ENCODE measurements at places on chromosomes 4 and X. TPM values are rescaled to one million over a fixed set of nuclear protein-coding genes. Genes with fewer than 3 reads are reported as not detected.

SASH3 gene
- total RNA-seq, result not detected

GRCh38 chr4:150065740-150066139 lies 12.5 kb upstream of the DCLK2 start:
- no peak for DNase-seq
- no peaks in the 10 kb centered on the region for H3K4me1 ChIP-seq
- no peak overlapping the region for H3K4me3 ChIP-seq
- H3K27ac ChIP-seq, result no peak overlapping the region

GRCh38 chr4:15936495-15936894 lies 2.0 kb downstream of the FGFBP1 start:
- peak; percentile 56 for DNase-seq
- H3K27me3 ChIP-seq, result no peaks in the 10 kb centered on the region
- no peak overlapping the region for H3K27ac ChIP-seq
- peaks cover 13% of the 10 kb centered on the region for H3K36me3 ChIP-seq
- peak overlapping the region; percentile 58 for H3K4me3 ChIP-seq
- H3K4me1 ChIP-seq, result peaks cover 30% of the 10 kb centered on the region

AMBN gene
- not detected for total RNA-seq

TLR8 gene
- total RNA-seq, result not detected

GRCh38 chr4:188941524-188942119 lies 802.4 kb downstream of the TRIML1 start:
- H3K4me1 ChIP-seq, result peaks cover 15% of the 10 kb centered on the region
- peak; percentile 94 for DNase-seq
- H3K36me3 ChIP-seq, result no peaks in the 10 kb centered on the region
- H3K4me3 ChIP-seq, result peak overlapping the region; percentile 26
- H3K27me3 ChIP-seq, result no peaks in the 10 kb centered on the region
- peak overlapping the region; percentile 63 for H3K27ac ChIP-seq

GRCh38 chr4:188275686-188276085 lies 136.4 kb downstream of the TRIML1 start:
- DNase-seq, result peak; percentile 19
- no peak overlapping the region for H3K27ac ChIP-seq

DNA sequence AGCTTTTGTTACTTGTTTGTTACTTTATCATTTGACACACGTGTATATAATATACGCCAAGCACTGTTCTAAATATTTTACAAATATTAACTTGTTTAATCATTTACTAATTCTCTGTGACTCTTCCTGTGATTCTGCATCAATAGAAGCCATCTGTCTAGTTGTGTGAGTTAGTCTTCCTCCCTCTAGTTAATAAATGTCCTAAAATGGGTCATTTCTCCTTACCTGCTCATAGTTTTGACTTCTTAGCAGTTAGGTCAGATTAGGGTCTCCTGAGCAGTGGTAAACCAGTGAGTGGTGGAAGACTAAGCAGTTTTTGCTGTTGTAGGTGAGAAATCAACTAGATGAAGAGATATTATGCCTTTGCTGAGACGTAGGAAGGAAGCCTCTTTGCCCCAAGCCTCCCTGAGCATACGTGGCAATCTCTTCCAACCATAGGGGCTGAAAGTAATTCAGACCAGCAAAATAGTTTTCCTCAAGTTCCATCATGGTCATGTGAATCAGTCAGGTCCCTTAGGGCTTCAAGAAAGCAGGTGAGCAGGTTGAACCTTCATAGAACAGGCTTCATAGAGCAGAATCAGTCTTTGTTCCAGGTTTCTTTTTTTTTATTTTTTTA lies 38.7 kb upstream of the THOC2 start:
- no peaks in the 10 kb centered on the region for H3K27me3 ChIP-seq
- H3K4me3 ChIP-seq, result no peak overlapping the region
- no peak for DNase-seq
- H3K27ac ChIP-seq, result no peak overlapping the region
- H3K4me1 ChIP-seq, result no peaks in the 10 kb centered on the region
- H3K36me3 ChIP-seq, result peaks cover 6% of the 10 kb centered on the region

SYP gene
- 0.75 TPM for total RNA-seq

CCDC149 gene
- 15.4 TPM for total RNA-seq

GRCh38 chr4:153773236-153773690 lies 13.4 kb upstream of the RNF175 start:
- peak; percentile 26 for DNase-seq
- H3K4me3 ChIP-seq, result no peak overlapping the region
- H3K27me3 ChIP-seq, result no peaks in the 10 kb centered on the region

DNA sequence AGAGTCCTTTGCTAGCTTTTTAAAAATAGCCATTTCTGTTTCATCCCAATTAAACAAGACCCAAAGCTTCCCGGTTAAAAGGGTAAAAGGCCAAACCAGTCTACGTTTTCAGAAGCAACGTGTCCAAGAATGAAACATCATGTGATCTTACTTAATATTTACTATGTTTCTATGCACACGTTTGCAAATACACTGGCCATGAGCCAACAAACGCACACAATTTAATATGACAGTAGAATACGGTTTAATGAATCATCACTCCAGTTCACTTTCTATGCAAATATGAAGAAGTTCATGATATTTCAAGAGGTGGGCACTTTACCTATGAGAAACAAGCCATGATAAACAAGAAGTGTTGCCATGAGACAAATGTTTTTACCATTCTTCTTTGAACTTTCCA lies 4.3 kb downstream of the NR0B1 start:
- H3K4me1 ChIP-seq, result peaks cover 23% of the 10 kb centered on the region
- DNase-seq, result peak; percentile 58
- no peak overlapping the region for H3K27ac ChIP-seq
- no peaks in the 10 kb centered on the region for H3K36me3 ChIP-seq
- H3K27me3 ChIP-seq, result peaks cover 17% of the 10 kb centered on the region

DNA sequence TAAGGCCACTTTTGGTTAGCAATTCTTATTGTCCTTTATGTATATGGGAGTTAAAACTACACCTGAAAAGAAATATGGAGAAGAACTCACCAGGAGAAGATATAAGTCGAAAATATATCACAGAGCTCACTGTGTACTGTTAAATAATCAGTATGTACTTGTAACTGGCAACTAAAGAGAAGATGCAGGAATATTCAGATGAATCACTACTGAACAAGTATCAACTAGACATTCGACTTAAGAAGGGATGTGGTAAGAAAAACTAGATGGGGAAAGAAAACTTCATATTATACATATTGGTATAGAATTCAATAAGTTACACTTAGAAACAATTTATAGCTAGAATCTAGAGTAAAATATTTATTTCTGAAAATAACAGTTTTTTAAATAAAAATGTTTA lies 230.0 kb downstream of the CAMK2D start:
- H3K4me1 ChIP-seq, result peaks cover 26% of the 10 kb centered on the region
- DNase-seq, result peak; percentile 23
- peaks cover 32% of the 10 kb centered on the region for H3K36me3 ChIP-seq
- no peak overlapping the region for H3K4me3 ChIP-seq

DNA sequence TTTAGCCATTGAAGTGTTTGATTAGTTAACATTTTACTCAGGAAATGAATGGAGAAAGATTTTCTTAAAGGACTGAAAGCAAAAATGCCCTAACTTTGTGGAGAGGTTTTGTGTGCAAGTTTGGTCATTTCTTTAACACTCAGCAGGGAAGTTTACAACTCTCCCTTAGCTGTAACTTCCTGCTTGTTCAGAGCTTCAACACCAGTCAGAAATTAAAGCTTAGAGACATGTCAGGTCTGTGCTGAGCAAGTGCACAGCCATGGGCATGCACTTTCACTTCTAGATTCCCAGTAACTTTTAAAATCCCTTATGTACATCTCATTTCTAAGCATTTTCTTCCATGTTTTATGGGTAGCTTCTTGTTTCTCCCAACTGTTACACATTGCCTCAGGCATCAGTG lies 326.0 kb downstream of the ACTRT1 start:
- no peaks in the 10 kb centered on the region for H3K36me3 ChIP-seq
- H3K27me3 ChIP-seq, result no peaks in the 10 kb centered on the region
- H3K4me1 ChIP-seq, result peaks cover 9% of the 10 kb centered on the region
- H3K27ac ChIP-seq, result peak overlapping the region; percentile 49
- peak overlapping the region; percentile 30 for H3K4me3 ChIP-seq

STARD8 gene
- 1.0 TPM for total RNA-seq

DNA sequence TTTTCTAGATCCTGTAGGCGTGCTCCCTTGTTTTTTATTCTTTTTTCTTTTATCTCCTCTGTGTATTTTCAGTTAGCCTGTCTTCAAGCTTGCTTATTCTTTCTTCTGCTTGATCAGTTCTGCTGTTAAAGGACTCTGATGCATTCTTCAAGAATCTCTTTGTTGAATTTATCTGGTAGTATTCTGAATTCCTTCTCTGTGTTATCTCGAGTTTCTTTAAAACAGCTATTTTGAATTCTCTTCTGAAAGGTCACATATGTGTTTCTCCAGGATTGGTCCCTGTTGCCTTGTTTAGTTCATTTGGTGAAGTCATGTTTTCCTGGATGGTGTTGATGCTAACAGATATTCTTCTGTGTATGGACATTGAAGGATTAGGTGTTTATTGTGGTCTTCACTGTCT lies 15.3 kb downstream of the RAB33B start:
- DNase-seq, result no peak
- no peak overlapping the region for H3K4me3 ChIP-seq
- H3K4me1 ChIP-seq, result no peaks in the 10 kb centered on the region
- no peak overlapping the region for H3K27ac ChIP-seq

CENPVL3 gene
- not detected for total RNA-seq

DNA sequence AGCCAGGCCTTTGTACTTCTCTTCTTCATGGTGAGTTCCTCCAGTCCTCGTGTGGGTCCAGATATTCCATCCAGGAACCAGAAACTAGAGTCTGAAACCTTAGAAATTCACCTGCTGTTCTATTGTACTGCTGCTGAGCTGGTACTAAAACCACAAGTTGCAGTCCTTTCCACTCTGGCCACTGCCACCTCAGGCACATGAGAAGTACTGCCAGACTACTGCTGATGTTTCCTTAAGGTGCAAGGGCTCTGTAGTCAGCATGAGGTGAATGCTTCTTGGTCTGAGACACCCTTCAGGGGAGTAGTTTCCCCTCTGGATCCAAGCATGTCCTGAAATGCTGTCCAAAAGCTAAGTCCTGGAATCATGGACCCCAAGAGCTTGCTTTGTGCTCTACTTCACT lies 399.6 kb upstream of the CT83 start:
- H3K27ac ChIP-seq, result no peak overlapping the region
- H3K4me3 ChIP-seq, result no peak overlapping the region
- no peaks in the 10 kb centered on the region for H3K36me3 ChIP-seq

DNA sequence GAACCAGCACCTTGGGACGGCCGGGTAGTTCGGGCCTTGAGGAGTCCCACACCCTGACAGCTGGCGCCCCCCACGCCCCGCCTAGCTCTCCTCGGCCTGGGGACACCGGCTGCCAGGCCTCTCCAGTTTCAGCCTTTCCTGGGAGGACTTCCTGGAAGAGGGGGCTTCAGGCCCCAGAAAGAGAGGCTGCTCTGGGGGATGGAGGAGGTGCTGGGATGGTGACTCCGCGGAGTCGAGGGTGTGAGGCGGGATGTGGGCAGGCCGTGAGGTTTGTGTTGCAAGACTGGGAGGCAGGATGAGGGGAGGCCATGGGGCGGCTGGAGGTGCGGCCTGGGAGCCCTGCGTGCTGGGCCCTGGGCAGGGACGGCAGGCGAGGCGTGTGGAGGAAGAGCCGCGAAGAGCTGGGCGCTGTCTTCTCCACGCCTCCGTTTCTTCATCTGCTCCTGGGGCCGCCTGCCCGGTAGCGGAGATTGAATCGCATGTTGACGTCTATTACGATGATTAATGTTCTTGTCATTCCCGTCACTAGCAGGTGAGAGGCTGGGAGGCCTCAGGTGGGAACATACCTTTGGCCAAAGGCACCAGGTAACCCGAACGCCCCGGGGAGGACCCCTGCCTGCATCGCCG lies 918 bp upstream of the FGFRL1 start:
- peak overlapping the region; percentile 79 for H3K4me3 ChIP-seq
- peaks cover 7% of the 10 kb centered on the region for H3K36me3 ChIP-seq
- peak; percentile 91 for DNase-seq
- H3K27me3 ChIP-seq, result peaks cover 29% of the 10 kb centered on the region
- H3K27ac ChIP-seq, result peak overlapping the region; percentile 76

PLXNB3 gene
- total RNA-seq, result 13.5 TPM

PDZD4 gene
- 0.29 TPM for total RNA-seq

DNA sequence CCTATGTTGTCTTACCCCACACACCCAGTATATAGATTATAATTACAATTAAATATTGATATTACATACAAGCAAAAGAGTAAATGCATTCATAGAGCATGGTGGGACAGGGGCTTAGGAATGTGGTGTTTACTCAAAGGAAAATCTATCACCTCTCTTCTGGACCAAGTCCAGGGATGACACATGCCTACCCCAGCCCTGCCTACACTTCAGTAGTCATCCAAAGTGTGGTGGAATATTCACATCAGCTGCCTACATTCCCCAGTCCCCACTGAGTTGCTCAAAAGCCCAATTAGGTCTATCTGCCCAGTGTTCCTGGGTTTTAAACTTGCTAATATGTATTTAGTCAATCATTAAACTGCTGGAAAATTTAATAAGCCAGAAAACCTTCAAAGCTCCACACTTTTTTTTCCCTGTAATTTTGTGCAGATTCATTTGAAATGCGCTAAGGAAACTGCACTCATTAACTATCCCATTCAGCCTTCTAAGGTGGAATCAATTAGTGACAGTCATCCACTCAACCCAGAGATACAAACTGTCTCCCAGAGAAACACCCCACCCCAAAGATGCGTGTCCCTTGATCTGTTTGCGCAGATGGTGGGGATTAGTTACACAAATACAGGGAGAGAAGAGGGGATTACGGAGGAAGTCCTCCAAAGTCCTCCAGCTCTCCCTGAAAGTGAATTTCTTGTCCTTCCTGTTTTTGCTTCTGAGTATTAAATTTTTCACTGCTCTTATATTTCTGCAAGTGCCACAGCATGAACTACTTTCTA lies 91.7 kb upstream of the KDR start:
- no peaks in the 10 kb centered on the region for H3K36me3 ChIP-seq
- H3K4me1 ChIP-seq, result no peaks in the 10 kb centered on the region
- no peaks in the 10 kb centered on the region for H3K27me3 ChIP-seq
- H3K4me3 ChIP-seq, result no peak overlapping the region
- no peak overlapping the region for H3K27ac ChIP-seq
- no peak for DNase-seq

- no peak overlapping the region for H3K4me3 ChIP-seq
- H3K27ac ChIP-seq, result no peak overlapping the region
- peaks cover 14% of the 10 kb centered on the region for H3K36me3 ChIP-seq
- H3K4me1 ChIP-seq, result no peaks in the 10 kb centered on the region
These were observed 140.7 kb downstream of the WDFY3 start for GRCh38 chr4:84825701-84826341.

GYG2 gene
- not detected for total RNA-seq

DNA sequence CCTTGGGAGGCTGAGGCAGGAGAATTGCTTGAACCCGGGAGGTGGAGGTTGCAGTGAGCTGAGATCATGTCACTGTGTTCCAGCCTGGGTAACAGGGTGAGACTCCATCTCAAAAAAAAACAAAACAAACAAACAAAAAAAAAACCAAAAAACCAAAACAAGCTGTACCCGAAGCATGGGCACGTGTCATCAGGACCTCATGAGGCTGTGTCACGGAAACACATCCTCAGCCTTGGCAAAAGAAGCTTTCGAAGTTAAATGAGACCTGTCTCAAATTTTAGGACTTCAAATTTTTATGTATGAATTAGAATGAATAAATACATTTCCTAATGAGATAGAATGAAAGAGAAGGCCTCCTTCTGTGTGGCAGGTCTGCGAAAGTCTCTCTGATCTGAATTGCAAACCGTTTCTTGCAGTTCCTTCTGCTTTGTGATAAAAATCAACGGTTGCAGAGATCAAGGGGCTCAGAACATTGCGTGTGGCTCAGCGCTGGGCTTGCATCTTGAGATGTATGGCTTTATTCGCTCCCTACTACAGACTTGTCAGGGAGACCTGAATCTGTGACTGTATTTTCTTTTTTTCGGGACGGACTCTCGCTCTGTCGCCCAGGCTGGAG lies 19.5 kb upstream of the CRLF2 start:
- no peak for DNase-seq
- H3K27ac ChIP-seq, result no peak overlapping the region
- no peak overlapping the region for H3K4me3 ChIP-seq
- H3K36me3 ChIP-seq, result no peaks in the 10 kb centered on the region
- H3K4me1 ChIP-seq, result no peaks in the 10 kb centered on the region

IBSP gene
- total RNA-seq, result not detected

MAN2B2 gene
- 13.9 TPM for total RNA-seq

UGT2B11 gene
- not detected for total RNA-seq

NDST4 gene
- not detected for total RNA-seq
